Activated CD4-positive, alpha-beta memory T cell treated with anti-CD3 and anti-CD28 coated beads for 36 hours (primary cell): ENCODE measurements at places on chromosomes 12 and 14. TPM values are rescaled to one million over a fixed set of nuclear protein-coding genes. Genes with fewer than 3 reads are reported as not detected.

The ADAM21 gene
- 0.14 TPM for total RNA-seq

The L2HGDH gene
- 15.0 TPM for total RNA-seq

The HNF1A gene
- total RNA-seq, result not detected

The JPH4 gene
- total RNA-seq, result 0.12 TPM

The PLEKHG7 gene
- total RNA-seq, result not detected

The SRGAP1 gene
- 0.10 TPM for total RNA-seq

The TMEM117 gene
- total RNA-seq, result 1.7 TPM

- H3K4me3 ChIP-seq, result no peak overlapping the region
- peak; percentile 17 for DNase-seq
- peaks cover 23% of the 10 kb centered on the region for H3K4me1 ChIP-seq
- H3K27ac ChIP-seq, result no peak overlapping the region
- H3K36me3 ChIP-seq, result no peaks in the 10 kb centered on the region
- H3K27me3 ChIP-seq, result no peaks in the 10 kb centered on the region
Observed at GRCh38 chr12:52155048-52155868, 36.6 kb downstream of the KRT80 start.

- DNase-seq, result no peak
- no peaks in the 10 kb centered on the region for H3K36me3 ChIP-seq
- no peak overlapping the region for H3K4me3 ChIP-seq
- no peak overlapping the region for H3K27ac ChIP-seq
- no peaks in the 10 kb centered on the region for H3K4me1 ChIP-seq
Observed at GRCh38 chr14:47935332-47935731, 259.9 kb upstream of the MDGA2 start.

DNA sequence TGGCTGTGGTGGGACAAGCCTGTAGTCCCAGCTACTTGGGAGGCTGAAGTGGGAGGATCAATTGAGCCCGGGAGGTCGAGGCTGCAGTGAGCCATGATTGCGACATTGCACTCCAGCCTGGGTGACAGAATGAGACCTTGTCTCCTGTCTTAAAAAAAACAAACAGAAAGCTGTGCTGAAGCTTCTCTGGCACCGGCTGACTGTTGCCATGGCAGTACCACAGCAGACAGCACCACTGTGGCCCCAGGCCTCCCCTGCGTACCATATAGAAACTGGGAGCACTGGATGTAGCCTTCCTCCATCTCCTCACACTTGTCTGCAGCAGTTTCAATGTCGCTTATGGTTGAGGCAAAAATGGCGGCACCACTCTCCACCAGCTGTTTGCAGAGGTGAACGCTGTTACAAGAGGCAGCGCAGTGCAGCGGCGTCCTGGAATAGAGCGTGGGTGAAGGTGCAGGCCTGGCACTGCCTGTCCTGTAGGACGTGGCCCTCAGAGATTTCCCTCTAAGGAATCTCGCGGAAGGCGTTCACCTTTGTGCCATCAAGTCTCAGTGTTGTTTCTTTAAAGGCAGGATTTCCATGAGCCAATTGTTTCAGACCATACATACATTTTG, 21.9 kb downstream of the ZFYVE21 start:
- H3K4me1 ChIP-seq, result no peaks in the 10 kb centered on the region
- no peak overlapping the region for H3K27ac ChIP-seq
- H3K36me3 ChIP-seq, result peaks cover 7% of the 10 kb centered on the region
- no peaks in the 10 kb centered on the region for H3K27me3 ChIP-seq

DNA sequence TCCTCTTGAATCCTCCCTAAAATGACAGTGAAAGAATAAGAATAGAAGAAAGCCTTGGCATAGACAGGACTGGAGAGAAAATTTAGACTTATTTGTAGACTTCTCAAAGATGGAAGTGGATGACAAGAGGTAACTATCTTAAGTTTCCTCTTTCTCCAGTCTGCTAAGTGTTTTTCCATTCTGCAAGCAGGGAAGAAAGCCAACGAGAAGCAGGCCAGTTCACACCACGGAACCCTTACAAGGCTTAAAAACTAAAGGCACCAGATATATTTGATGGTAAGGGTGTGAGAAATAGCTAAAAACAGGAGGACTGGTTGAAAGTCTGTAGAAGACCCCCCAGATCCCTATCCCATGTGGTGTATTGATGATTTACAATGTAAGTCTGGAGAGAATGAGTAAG, 82.9 kb upstream of the GPHB5 start:
- DNase-seq, result no peak
- H3K4me1 ChIP-seq, result peaks cover 12% of the 10 kb centered on the region
- H3K27me3 ChIP-seq, result no peaks in the 10 kb centered on the region
- H3K4me3 ChIP-seq, result no peak overlapping the region

- H3K4me1 ChIP-seq, result no peaks in the 10 kb centered on the region
- no peak overlapping the region for H3K4me3 ChIP-seq
- no peak for DNase-seq
- H3K36me3 ChIP-seq, result no peaks in the 10 kb centered on the region
- H3K27ac ChIP-seq, result no peak overlapping the region
- H3K27me3 ChIP-seq, result no peaks in the 10 kb centered on the region
Observed at GRCh38 chr14:86521031-86521730, 991.2 kb downstream of the FLRT2 start.

GRCh38 chr14:35932136-35932535, 106.0 kb downstream of the BRMS1L start:
- no peak overlapping the region for H3K27ac ChIP-seq
- no peaks in the 10 kb centered on the region for H3K27me3 ChIP-seq
- H3K4me1 ChIP-seq, result peaks cover 19% of the 10 kb centered on the region
- no peak overlapping the region for H3K4me3 ChIP-seq

- no peak overlapping the region for H3K27ac ChIP-seq
- H3K4me1 ChIP-seq, result no peaks in the 10 kb centered on the region
- H3K4me3 ChIP-seq, result no peak overlapping the region
- H3K27me3 ChIP-seq, result no peaks in the 10 kb centered on the region
- H3K36me3 ChIP-seq, result no peaks in the 10 kb centered on the region
Observed at GRCh38 chr14:82861313-82861712, 1327.7 kb upstream of the SEL1L start.

DNA sequence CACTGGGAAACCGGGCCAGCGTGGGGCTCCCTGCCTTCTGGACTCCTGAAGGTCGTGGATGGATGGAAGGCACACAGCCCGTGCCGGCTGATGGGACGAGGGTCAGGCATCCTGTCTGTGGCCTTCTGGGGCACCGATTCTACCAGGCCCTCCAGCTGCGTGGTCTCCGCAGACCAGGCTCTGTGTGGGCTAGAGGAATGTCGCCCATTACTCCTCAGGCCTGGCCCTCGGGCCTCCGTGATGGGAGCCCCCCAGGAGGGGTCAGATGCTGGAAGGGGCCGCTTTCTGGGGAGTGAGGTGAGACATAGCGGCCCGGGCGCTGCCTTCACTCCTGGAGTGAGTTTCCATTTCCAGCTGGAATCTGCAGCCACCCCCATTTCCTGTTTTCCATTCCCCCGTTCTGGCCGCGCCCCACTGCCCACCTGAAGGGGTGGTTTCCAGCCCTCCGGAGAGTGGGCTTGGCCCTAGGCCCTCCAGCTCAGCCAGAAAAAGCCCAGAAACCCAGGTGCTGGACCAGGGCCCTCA, 26.9 kb downstream of the HIP1R start:
- DNase-seq, result no peak
- peaks cover 9% of the 10 kb centered on the region for H3K36me3 ChIP-seq
- H3K27me3 ChIP-seq, result no peaks in the 10 kb centered on the region
- no peak overlapping the region for H3K27ac ChIP-seq
- no peaks in the 10 kb centered on the region for H3K4me1 ChIP-seq

GRCh38 chr14:55274146-55274545, 2.9 kb downstream of the FBXO34 start:
- H3K4me1 ChIP-seq, result peaks cover 65% of the 10 kb centered on the region
- no peaks in the 10 kb centered on the region for H3K27me3 ChIP-seq

DNA sequence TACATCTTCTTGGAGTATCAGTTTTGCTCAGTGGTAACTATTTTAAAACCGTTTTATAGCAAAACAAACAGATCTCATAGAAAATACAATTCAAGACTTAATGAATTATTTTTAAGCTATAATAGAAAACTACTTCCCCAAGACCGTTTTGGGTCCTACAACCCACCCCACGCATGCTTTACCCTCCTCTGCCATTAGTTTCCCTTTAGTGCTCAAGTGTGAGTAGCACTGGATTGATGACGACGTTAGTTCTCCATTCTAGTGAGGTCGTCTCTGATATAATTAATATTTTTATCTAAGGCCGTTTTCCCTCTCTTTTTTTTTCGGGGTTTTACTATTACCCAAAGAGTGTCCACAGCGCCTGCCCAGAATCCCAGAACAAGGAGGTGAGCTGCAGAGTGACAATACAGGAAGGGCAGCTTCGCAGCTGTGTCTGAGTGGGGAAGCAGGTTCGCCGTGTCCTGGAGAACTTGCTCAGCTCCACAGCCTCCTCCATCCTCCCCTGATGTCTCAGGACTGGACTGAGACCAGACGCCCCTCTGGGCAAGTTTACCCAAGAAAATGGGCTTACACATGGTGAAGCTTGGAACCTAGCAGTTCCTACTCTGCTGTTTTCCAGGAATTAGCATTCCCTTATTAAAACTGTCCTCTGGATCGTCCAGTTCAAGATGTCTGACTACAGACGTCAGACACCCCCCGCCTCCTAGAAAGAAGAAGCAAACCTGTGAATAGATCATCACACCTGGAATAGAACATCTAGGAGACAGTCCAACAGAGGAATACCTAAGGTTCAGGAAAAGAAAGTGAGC, 31.9 kb upstream of the MON2 start:
- DNase-seq, result no peak
- H3K27me3 ChIP-seq, result peaks cover 17% of the 10 kb centered on the region
- peaks cover 9% of the 10 kb centered on the region for H3K4me1 ChIP-seq
- H3K4me3 ChIP-seq, result peak overlapping the region; percentile 72
- H3K36me3 ChIP-seq, result no peaks in the 10 kb centered on the region

DNA sequence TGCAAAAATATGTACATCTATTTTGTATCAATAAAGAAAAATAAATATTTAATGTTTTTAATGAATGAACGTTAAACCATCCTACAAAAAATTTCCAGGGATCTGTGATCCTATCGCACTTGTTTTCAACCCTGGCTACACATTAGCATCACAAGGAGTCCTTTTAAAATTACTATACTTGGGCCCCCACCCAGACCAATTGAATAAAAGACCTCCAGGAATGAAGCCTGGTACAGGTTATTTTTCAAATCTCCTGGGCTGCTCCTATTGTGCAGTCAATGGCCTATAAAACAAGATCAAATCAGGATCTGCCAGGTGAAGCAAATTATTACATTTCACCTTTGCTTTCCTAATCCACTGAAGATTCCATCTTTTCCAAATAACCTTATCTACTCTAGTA, 33.4 kb upstream of the GXYLT1 start:
- H3K27me3 ChIP-seq, result no peaks in the 10 kb centered on the region
- no peak overlapping the region for H3K27ac ChIP-seq
- H3K36me3 ChIP-seq, result peaks cover 20% of the 10 kb centered on the region
- DNase-seq, result no peak
- peaks cover 15% of the 10 kb centered on the region for H3K4me1 ChIP-seq

GRCh38 chr14:68781161-68782021, 11.5 kb downstream of the ZFP36L1 start:
- peak overlapping the region; percentile 71 for H3K4me3 ChIP-seq
- peak overlapping the region; percentile 80 for H3K27ac ChIP-seq
- peaks cover 1% of the 10 kb centered on the region for H3K36me3 ChIP-seq
- no peaks in the 10 kb centered on the region for H3K27me3 ChIP-seq

- H3K27me3 ChIP-seq, result no peaks in the 10 kb centered on the region
- H3K27ac ChIP-seq, result no peak overlapping the region
- no peak for DNase-seq
Observed at GRCh38 chr12:103857164-103857563, 16.1 kb upstream of the NT5DC3 start.

- H3K27ac ChIP-seq, result no peak overlapping the region
- H3K4me3 ChIP-seq, result no peak overlapping the region
- no peaks in the 10 kb centered on the region for H3K4me1 ChIP-seq
- no peak for DNase-seq
Observed at GRCh38 chr12:41486718-41487117, 298.6 kb downstream of the PDZRN4 start.

- H3K36me3 ChIP-seq, result peaks cover 26% of the 10 kb centered on the region
- DNase-seq, result no peak
- H3K27ac ChIP-seq, result no peak overlapping the region
- no peak overlapping the region for H3K4me3 ChIP-seq
Observed at GRCh38 chr12:3705354-3705675, 47.6 kb downstream of the CRACR2A start.

DNA sequence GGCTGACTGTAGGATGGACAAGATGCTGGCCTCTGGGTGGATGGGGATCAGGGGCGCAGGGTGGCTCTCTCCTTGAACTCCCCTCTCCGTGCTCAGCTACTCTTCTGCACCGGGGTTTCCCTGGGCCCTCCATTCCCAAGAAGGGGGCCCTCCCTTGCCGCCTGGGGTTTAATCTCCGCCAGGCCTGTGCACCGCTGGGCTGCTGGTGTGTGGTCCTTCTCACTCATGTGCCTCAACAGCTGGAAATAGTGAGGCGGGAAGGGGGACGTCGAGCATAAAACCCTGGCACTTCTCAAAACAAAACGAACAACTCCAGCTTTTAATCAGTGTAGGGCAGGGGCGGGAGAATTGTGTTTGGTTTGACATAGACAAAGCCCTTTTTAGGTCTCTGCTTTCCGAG, 19.0 kb upstream of the SMOC1 start:
- no peaks in the 10 kb centered on the region for H3K4me1 ChIP-seq
- H3K4me3 ChIP-seq, result no peak overlapping the region
- no peak overlapping the region for H3K27ac ChIP-seq
- H3K36me3 ChIP-seq, result no peaks in the 10 kb centered on the region
- no peak for DNase-seq

GRCh38 chr14:36105401-36105800, 71.1 kb downstream of the PTCSC3 start:
- H3K4me3 ChIP-seq, result no peak overlapping the region
- no peak for DNase-seq
- H3K27ac ChIP-seq, result no peak overlapping the region
- no peaks in the 10 kb centered on the region for H3K36me3 ChIP-seq
- peaks cover 16% of the 10 kb centered on the region for H3K27me3 ChIP-seq

GRCh38 chr14:24595073-24595808, 14.2 kb downstream of the GZMH start:
- no peak for DNase-seq
- H3K4me1 ChIP-seq, result no peaks in the 10 kb centered on the region
- no peak overlapping the region for H3K27ac ChIP-seq

DNA sequence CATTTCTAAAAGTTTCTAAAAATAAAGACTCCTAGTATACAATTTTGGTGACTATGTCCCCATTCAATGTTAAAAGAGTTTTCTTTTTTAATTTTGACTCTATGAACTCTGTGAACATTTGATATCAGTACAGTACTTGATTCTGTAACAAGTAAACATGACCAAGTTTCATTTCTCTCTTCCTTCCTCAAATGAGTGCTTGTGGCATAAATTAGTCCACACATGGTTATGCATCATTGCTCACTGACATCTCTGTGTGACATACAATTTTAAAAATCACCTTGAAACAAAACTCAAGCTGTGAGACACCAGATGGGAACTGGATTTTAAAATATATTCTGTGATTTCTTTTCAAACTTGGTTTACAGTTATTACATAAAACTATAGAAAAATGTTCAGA, 253.9 kb upstream of the MDGA2 start:
- no peak for DNase-seq
- no peaks in the 10 kb centered on the region for H3K4me1 ChIP-seq
- H3K27me3 ChIP-seq, result no peaks in the 10 kb centered on the region
- H3K4me3 ChIP-seq, result no peak overlapping the region
- no peak overlapping the region for H3K27ac ChIP-seq
